ENCODE measurements at places on chromosomes 11 and 22.

GRCh38 chr22:20176421-20177085, 25.7 kb upstream of the CCDC188 start:
- DNase-seq = no peak

- no peak for DNase-seq
Measured at GRCh38 chr11:44942029-44942955, 8.4 kb downstream of the TP53I11 start.

GRCh38 chr11:77503006-77503405, 29.1 kb upstream of the PAK1 start:
- DNase-seq = no peak

- DNase-seq = no peak
Measured at GRCh38 chr11:94639901-94640721, 72.9 kb downstream of the PIWIL4 start.

DNA sequence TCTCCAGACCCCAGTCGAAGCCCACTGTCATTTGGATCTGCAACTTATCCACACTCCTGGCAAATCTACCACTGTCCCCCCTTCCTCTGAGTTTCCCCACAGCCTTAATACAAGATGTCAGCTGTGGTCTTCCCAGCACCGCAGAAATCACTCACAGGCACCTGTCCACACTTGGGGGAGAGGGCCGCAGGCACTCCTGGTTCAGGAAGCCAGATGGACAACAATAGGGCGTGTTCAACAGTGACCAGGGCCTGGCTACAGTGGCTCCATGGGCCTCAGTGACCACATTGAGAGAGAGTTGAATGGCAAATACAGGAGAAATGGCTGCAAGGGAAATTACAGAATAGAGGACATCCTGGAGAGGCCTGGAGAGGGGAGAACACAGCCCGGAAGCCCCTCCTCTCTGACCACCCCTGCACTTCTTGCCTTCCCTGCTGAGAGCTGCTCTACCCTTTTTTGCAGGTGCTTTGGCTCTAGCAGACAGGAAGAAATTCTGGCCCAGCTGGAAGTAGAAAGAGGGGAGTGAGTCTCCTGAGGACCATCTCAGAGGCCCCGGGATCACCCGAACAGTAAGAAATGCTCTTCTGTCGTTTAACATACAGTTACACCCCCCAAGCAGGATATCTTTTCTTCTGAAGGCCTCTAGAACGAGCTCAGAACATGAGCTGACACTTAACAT, 164.6 kb downstream of the FEZ1 start:
- no peak for DNase-seq

- DNase-seq = no peak
Measured at GRCh38 chr11:21895686-21896085, 297.2 kb upstream of the ANO5 start.

DNA sequence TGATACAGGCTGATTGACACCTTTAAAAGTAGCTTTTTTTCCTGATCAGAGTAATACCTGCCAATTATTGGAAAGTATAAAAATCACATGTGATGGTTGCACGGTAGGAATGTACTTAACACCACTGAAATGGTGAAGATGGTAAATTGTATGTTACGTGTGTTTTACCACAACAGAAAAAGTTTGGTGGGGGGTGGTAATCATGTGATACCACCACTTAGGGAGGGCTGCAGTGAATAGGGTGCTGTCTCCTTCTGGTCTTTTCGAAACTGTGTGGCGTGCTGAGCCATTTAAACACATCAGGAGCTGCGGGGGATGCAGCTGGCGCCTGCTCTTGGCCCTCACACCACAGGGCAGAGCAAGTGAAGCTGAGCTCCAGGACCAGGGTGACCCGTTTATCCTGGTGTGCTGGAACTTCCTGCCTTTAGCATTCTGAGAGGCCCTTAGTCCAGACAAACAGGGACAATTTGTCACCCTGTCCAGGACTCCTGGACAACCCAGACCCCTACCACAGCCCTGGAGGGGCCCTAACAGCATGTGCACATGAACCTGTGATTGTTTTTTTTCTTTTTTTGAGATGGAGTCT, 2.6 kb downstream of the SYNGR1 start:
- DNase-seq = no peak

- peak; percentile 41 for DNase-seq
Measured at GRCh38 chr11:22690871-22691270, 24.5 kb downstream of the GAS2 start.

- no peak for DNase-seq
Measured at GRCh38 chr11:2908130-2908529, 21.1 kb downstream of the PHLDA2 start.

DNA sequence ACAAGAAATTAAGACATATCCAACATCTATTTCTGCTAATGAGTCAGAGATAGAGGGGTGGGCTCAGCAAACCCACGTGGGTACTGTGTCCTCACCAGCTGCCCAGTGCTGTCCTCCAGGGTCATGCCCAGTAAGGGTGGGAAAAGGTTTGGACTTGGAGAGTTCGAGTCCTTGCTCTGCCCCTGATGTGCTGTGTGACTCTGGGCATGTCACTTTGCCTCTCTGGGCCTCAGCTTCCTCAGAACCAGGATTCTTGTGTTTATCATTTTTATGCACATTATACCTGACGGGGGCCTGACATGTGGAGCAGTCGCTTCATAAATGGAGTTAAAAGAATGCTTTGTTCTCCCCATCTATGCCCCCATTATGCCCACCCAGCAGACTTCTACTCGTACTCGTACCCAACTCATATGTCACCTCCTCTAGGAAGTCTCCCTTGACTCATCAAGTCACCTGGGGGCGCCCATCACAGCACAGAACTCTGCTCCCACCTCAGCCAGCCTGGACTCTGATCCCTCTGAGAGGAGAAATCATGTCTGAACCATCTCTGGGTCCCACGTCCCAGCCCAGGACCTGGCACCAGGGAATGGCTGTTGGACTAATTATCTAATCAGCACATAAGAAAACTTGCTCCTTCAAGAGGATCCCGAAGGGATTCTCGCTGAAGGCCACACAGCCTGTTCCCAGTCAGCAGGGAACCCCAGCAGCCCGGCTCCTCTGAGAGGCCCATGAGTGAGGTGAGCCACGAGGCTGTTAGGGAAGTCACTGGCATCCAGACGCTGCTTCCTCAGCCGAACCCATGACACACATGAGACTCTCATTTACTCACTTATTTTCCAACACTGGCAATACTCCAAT, 38.7 kb upstream of the TSKU start:
- no peak for DNase-seq

- no peak for DNase-seq
Measured at GRCh38 chr11:126930091-126930841, 70.3 kb downstream of the KIRREL3 start.

DNA sequence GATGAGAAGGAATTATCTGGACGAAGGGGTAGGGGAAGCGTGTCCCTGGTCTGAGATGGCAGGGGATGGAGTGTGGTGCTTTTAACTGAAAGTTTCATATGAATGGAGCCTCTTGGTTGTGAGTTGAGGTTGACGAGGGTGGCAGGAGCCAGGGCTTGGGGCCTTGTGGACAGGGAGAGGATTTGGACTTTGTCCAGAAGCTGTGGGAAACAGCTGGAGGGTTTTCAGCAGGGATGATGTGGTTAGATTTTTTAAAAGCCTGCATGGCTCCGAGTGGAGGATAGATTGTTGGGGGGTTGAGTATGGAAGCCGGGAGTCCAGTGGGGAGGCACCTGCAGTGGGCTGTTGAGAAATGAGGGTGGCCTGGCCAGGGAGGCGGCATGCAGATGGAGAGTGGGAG, 24.8 kb downstream of the MYO7A start:
- DNase-seq = no peak

DNA sequence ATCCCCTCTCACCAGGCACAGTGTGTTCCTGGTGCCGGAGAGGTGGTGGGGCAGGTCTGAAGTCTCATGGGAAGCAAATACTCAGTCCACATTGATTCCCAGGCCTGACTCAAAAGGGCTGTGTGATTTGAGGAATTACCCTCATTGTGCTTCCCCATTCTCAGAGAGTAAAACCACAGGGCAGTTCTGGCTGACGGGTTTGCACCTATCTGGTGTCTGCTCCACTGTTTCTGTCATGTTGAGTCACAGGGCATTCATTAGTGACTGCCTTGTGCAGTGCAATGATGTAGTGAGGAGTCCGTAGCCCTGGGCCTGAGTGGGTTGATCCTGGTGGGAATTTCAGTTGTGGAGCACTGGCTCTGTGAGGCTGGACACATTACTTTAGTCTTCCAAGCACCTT, 85.2 kb upstream of the ARHGAP20 start:
- DNase-seq = no peak

DNA sequence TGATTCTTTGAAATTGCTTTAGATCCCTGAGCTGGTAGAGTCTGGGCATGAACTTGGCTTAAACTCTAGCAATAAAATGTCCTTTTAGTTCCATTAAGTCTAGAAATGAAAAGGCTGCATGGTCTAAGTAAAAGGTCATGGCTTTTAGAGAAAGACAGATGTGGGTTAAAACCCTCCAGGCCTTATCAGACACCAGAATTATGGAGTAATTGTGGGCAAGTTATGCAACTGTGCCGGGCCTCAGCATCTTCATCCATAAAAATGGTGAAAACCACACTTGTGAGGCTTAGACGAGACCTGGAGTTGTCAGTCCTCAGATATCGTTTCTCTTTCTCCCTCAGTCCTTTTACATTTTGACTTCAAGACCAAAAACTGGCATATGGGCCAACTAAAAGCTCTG, 597.9 kb upstream of the KIRREL3 start:
- DNase-seq = no peak

GRCh38 chr22:25823276-25823675, 81.3 kb downstream of the MYO18B start:
- no peak for DNase-seq

GRCh38 chr11:65911682-65912568, 6.9 kb downstream of the C11orf68 start:
- DNase-seq = no peak

GRCh38 chr11:6237266-6237665, 1.6 kb upstream of the CNGA4 start:
- DNase-seq = no peak

- no peak for DNase-seq
Measured at GRCh38 chr11:11782532-11783110, 59.2 kb upstream of the USP47 start.

DNA sequence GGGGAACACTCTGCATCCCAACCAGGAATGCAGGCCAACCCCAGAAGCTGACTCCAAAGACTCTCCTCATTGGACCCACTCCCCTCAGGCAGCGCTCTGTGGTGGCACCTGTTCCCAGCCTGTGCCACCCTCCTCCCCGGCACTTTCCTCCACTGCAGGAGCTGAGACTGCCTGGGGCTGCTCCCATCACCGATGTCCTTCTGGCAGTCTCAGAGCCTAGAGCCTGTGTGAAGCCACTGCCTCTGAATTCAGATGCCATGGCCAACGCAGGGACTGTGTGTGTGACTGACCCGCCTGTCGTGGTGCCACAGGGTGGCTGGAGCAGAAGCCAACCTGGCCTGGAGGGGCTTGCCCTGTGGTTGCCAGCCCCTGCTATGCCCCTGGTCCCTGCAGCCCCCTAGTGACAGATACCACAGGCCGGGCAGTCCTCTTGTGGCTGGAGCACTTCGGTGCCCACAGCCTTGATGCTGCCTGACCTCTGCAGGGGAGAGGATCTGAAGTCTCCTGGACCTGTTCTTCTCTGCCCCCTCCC, 43.2 kb downstream of the TBX1 start:
- DNase-seq = no peak

- DNase-seq = no peak
Measured at GRCh38 chr22:20146777-20147176, 4.1 kb downstream of the CCDC188 start.

- DNase-seq = no peak
Measured at GRCh38 chr11:10285148-10285802, 8.7 kb downstream of the SBF2 start.

DNA sequence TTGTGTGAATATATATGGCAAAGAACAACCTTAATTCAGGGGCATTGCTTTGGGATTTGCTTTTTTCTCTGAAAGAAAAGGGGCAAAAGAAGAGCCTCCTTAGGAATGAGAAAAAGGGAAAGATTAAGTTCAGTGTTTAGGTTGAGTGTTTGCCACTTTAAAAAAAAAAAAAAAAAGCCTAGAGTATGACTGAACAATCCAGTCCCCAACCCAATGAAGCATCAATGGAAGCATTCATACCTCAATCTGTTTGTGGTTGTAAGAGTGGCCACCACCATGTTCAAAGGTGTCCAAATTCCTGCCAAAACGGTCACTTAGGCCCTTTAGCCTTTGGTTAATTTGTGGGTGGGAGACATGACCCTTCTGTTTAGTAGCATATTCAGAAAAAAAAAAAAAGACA, 260.6 kb downstream of the SOX6 start:
- no peak for DNase-seq

DNA sequence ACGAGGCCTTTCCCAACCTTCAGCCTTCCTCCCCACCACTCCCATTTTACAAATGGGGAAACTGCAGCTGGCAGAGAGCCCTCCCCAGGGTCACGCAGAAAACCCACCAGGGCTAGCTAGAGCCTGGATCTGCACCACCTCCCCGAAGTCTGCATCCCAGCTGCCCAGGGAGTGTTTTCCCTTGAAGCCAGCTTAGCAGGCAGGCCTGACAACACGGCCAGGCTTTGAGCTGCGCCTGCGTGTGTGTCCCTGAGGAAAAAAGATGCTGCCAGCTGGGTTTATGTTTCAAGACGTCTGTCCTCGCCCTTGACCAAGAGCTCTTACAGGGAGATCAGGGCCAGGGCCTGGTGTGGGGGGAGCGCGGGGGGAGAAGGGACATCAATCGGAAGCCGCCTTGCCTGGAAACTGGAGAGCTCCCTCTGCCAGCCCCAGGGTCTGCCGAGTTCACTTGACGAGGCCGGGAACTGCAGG, 20.3 kb downstream of the WNT11 start:
- DNase-seq = no peak

GRCh38 chr11:65862191-65862735, 2.0 kb downstream of the MUS81 start:
- peak; percentile 7 for DNase-seq

DNA sequence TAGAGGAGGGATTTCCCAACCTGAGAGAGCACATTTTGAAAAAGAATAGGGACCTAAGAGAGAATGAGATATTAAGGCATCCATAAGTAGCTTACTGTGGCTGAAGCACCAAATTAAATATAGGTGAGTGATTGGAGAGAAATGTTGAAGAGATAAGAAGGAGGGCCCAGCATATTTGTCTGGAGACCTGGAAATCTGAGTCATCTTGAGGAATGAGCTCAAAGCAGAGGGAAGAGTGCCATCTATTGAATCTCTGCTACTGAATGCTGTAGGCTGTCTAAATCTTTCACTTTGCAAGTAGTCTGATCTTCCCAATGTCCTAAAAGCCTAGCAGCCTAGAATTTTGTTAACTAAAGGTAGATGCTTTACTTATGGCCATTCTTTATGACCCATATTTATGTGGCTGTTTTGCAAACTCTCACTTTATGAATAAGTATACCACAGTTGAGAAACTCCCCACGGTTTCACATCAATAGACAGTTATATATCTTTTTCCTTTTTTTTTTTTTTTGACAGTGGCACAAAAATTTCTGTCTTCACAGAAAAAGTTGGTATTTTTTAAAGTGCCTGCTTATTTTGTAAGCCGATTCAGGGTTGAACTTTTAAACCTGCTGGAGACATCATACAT, 2093.5 kb downstream of the LRRC4C start:
- DNase-seq = no peak

GRCh38 chr11:30830681-30831080, 244.5 kb upstream of the MPPED2 start:
- no peak for DNase-seq
